Endodermal cell (in vitro differentiated cells): ENCODE measurements at places on chromosomes 3 and 15. TPM values are rescaled to one million over a fixed set of nuclear protein-coding genes. Genes with fewer than 3 reads are reported as not detected.

Gene ZNF80
- total RNA-seq = not detected in 2 replicates

GRCh38 chr15:52786436-52787122, 3.6 kb downstream of the ONECUT1 start:
- H3K4me1 ChIP-seq = peaks cover 20% of the 10 kb centered on the region
- H3K36me3 ChIP-seq = no peaks in the 10 kb centered on the region
- H3K27ac ChIP-seq = no peak overlapping the region
- peak; percentile 81 for DNase-seq

- H3K36me3 ChIP-seq = no peaks in the 10 kb centered on the region
- H3K4me1 ChIP-seq = no peaks in the 10 kb centered on the region
- DNase-seq = no peak
- no peak overlapping the region for H3K27ac ChIP-seq
- H3K4me3 ChIP-seq = no peak overlapping the region
- H3K27me3 ChIP-seq = no peaks in the 10 kb centered on the region
Observed at GRCh38 chr3:156358232-156358631, 196.7 kb downstream of the SSR3 start.

DNA sequence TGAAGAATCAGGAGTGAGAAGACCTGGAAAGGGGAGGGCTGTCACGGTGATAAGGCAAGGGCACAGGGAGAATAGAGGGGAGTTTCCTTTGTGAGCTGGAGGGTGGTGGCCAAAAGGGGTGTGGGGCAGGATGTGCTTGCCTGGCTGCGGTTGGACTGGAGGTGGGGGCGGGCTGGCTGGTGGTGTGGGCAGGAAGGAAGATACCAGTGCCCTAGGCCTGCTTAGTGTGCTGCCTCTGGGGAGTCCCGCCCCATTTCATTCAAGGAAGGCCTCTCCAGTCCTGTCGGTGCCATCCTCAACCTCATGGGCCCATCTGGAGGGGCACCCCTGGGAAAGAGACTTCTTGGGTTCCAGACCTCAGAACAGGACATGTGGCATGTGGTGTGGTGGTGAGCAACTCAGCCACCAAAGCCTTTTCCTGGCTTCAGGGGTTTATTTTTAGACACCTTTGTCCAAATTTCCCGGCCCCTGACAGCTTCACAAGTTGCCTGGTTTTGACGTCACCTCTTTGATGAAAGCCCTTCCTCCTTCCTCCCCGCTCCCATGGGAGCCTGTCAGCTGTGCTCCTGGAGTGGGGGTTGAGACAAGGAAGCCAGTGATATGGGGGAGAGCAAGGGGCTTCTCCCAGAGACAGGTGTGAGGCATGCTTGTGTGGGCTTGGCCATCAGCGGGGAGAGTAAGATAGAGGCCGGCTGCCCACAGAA, 15.6 kb downstream of the TEX264 start:
- H3K4me1 ChIP-seq = no peaks in the 10 kb centered on the region
- H3K4me3 ChIP-seq = no peak overlapping the region
- no peaks in the 10 kb centered on the region for H3K27me3 ChIP-seq
- peaks cover 20% of the 10 kb centered on the region for H3K36me3 ChIP-seq
- no peak for DNase-seq
- no peak overlapping the region for H3K27ac ChIP-seq

DNA sequence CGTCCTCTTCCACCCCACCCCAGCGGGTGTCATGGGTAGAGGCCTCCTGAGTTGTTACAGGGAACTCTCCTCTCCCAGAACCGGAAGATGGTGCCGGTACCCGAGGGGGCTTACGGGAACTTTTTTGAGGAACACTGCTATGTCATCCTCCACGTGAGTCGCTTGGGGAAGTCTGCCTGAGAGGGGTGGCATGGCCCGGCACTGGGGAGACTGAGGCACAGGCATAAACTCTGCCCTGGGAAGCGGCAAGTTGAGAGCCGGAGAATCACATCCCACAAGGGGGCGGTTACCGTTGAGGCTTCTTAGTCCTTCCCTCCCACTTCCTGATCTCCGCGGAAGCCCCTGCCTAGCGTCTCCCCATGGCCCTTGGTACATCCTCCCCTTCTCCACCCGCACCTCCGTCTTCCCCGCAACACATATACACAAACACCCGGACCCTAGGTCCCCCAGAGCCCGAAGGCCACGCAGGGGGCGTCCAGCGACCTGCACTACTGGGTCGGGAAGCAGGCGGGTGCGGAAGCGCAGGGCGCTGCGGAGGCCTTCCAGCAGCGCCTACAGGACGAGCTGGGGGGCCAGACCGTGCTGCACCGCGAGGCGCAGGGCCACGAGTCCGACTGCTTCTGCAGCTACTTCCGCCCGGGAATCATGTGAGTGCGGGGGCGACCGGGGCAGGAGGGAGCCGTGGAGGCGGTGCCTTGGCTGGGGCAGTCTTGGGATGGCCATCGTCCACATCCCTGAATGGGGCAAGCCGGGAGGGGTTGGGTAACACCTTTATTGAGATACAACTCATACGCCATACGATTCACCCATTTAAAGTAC, 3.4 kb downstream of the VILL start:
- no peaks in the 10 kb centered on the region for H3K36me3 ChIP-seq
- DNase-seq = peak; percentile 80
- H3K4me3 ChIP-seq = peak overlapping the region; percentile 61
- peaks cover 26% of the 10 kb centered on the region for H3K4me1 ChIP-seq
- H3K27me3 ChIP-seq = no peaks in the 10 kb centered on the region

DNA sequence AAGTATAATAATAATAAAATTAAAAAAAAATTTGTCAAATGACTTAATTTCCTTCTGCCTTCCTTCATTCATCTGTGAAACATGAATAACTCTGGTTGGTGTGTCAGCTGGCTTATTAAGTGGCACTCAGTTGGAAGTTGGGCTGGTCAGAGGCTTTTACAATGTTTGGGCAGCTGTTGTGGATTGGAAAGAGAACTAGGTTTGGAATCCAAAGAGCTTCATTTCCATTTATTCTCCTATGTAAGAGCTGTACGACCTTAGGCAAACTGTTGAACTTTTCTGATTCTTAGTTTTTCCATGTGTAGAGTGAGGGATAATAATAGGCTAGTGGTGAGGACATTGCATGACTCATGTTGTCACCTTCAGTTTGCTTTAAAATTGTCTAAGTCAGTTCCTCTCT, 606.7 kb downstream of the PDCD6IP start:
- no peaks in the 10 kb centered on the region for H3K27me3 ChIP-seq
- H3K4me3 ChIP-seq = no peak overlapping the region
- H3K4me1 ChIP-seq = no peaks in the 10 kb centered on the region
- no peak for DNase-seq
- H3K36me3 ChIP-seq = no peaks in the 10 kb centered on the region

GRCh38 chr3:14411166-14411526, 8.7 kb downstream of the SLC6A6 start:
- no peak overlapping the region for H3K27ac ChIP-seq
- no peak for DNase-seq
- no peaks in the 10 kb centered on the region for H3K27me3 ChIP-seq
- H3K36me3 ChIP-seq = peaks cover 10% of the 10 kb centered on the region
- no peak overlapping the region for H3K4me3 ChIP-seq
- H3K4me1 ChIP-seq = peaks cover 7% of the 10 kb centered on the region

GRCh38 chr3:104360038-104360437, 1006.7 kb upstream of the ALCAM start:
- H3K36me3 ChIP-seq = no peaks in the 10 kb centered on the region
- no peak overlapping the region for H3K4me3 ChIP-seq
- no peak overlapping the region for H3K27ac ChIP-seq
- no peaks in the 10 kb centered on the region for H3K4me1 ChIP-seq
- DNase-seq = no peak
- H3K27me3 ChIP-seq = no peaks in the 10 kb centered on the region

GRCh38 chr15:70486012-70486411, 277.3 kb downstream of the UACA start:
- no peak for DNase-seq
- no peak overlapping the region for H3K4me3 ChIP-seq
- no peak overlapping the region for H3K27ac ChIP-seq
- H3K4me1 ChIP-seq = no peaks in the 10 kb centered on the region
- H3K27me3 ChIP-seq = peaks cover 4% of the 10 kb centered on the region

DNA sequence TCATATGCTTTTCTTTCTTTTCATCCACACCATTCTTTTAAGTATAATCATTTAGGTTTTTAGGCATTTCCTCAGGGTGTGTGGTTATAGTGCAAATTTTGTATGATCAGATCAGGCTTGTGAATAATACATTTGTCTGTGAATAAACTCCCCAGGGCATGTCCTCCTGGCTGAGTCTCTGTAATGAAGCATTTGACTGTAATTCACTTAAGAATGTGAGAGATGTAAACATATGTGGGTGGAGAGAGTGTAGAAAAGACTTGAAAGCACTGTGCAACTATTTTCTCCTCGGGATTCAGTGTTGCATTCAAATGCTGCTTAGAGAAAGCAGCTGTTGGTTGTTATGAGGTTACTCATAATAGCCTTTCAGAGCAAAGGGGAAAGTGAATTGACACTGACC, 996.5 kb downstream of the TUSC7 start:
- DNase-seq = no peak
- no peak overlapping the region for H3K27ac ChIP-seq
- H3K4me3 ChIP-seq = no peak overlapping the region
- no peaks in the 10 kb centered on the region for H3K27me3 ChIP-seq

- no peaks in the 10 kb centered on the region for H3K27me3 ChIP-seq
- no peak overlapping the region for H3K27ac ChIP-seq
- H3K36me3 ChIP-seq = no peaks in the 10 kb centered on the region
- no peaks in the 10 kb centered on the region for H3K4me1 ChIP-seq
- H3K4me3 ChIP-seq = no peak overlapping the region
Observed at GRCh38 chr15:33171202-33171601, 23.3 kb downstream of the FMN1 start.
